Mesothelial cell of epicardium (in vitro differentiated cells): ENCODE measurements at places on chromosomes 12 and 14. TPM values are rescaled to one million over a fixed set of nuclear protein-coding genes. Genes with fewer than 3 reads are reported as not detected.

DNA sequence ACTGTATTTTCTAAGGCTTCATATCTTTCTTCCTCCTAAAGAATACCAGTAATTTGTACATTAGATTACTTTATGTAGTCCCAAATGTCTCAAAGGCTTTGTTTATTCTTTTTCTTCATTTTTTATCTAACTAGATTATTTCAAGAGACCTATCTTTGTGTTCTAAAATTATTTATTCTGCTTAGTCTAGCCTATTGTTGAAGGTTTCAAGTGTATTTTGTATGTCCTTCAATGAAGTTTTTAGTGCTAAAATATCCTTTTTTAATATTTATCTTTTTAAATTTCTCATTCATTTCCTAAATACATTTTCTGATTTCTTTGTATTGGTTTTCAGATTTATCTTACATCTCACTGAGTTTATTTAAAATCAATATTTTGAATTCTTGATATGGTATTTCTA is 25.8 kb downstream of the OR4N5 start:
- no peaks in the 10 kb centered on the region for H3K4me1 ChIP-seq
- H3K27ac ChIP-seq, result no peak overlapping the region
- H3K27me3 ChIP-seq, result no peaks in the 10 kb centered on the region
- DNase-seq, result no peak
- H3K4me3 ChIP-seq, result no peak overlapping the region

TSHR gene
- not detected in 3 replicates for total RNA-seq

GRCh38 chr12:14773685-14774073 is 29.6 kb downstream of the WBP11 start:
- H3K27ac ChIP-seq, result peak overlapping the region; percentile 98
- no peak for DNase-seq
- H3K4me3 ChIP-seq, result peak overlapping the region; percentile 96
- H3K27me3 ChIP-seq, result no peaks in the 10 kb centered on the region

IKZF4 gene
- 16.2 to 22.5 TPM (median 18.6 TPM) in 3 replicates for total RNA-seq

DNA sequence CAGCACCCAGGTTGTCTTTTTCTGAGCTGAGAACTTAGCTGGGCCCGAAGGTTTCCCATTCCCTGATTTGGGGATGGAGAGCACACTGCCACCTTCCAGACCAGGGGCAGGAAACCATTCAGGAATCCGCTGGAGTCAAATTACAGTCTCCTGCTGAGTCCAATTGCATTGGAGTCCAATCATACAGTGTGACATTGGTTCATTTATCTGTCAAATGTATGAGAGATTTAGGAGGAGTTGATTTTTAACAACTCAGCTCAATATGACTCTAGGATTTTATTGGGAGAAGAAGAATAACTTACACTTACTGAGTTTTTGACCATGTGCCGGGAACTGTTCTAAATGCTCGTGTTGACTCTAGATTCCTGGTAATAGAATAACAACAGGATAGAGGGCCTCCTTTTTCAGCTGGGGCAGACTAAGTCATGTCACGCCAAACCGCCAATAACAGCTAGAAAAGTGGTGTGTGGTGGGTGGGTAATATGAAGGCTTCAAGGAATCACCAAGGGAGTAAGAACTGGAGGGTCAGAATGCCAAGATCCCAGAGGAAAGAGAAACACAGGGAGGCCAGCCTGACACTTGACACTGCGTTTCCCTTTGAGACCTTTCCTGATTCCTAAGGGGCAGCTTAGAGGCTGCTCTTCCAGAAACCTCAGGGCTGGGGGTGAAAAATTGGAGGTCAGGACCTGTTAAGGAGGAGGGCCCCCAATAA is 11.5 kb downstream of the SYNDIG1L start:
- H3K27ac ChIP-seq, result no peak overlapping the region
- no peak for DNase-seq
- no peak overlapping the region for H3K4me3 ChIP-seq
- no peaks in the 10 kb centered on the region for H3K36me3 ChIP-seq

- peaks cover 49% of the 10 kb centered on the region for H3K4me1 ChIP-seq
- H3K27ac ChIP-seq, result no peak overlapping the region
- DNase-seq, result no peak
- H3K27me3 ChIP-seq, result no peaks in the 10 kb centered on the region
- no peaks in the 10 kb centered on the region for H3K36me3 ChIP-seq
- H3K4me3 ChIP-seq, result no peak overlapping the region
These were observed 14.1 kb upstream of the KRAS start for GRCh38 chr12:25264862-25265261.

GRCh38 chr14:56874375-56874774 is 64.1 kb upstream of the OTX2 start:
- H3K36me3 ChIP-seq, result no peaks in the 10 kb centered on the region
- DNase-seq, result no peak
- H3K27me3 ChIP-seq, result peaks cover 18% of the 10 kb centered on the region
- no peaks in the 10 kb centered on the region for H3K4me1 ChIP-seq
- H3K27ac ChIP-seq, result no peak overlapping the region

- no peak overlapping the region for H3K27ac ChIP-seq
- H3K4me3 ChIP-seq, result no peak overlapping the region
- H3K36me3 ChIP-seq, result no peaks in the 10 kb centered on the region
- peaks cover 97% of the 10 kb centered on the region for H3K27me3 ChIP-seq
- peaks cover 8% of the 10 kb centered on the region for H3K4me1 ChIP-seq
These were observed 831 bp upstream of the NKX2-1 start for GRCh38 chr14:36520601-36521525.

GRCh38 chr12:92369056-92369455 is 223.4 kb upstream of the BTG1 start:
- peaks cover 5% of the 10 kb centered on the region for H3K4me1 ChIP-seq
- no peak for DNase-seq
- H3K36me3 ChIP-seq, result no peaks in the 10 kb centered on the region

GRCh38 chr12:78210894-78211302 is 380.2 kb downstream of the NAV3 start:
- no peaks in the 10 kb centered on the region for H3K36me3 ChIP-seq
- no peaks in the 10 kb centered on the region for H3K27me3 ChIP-seq
- H3K4me3 ChIP-seq, result no peak overlapping the region
- DNase-seq, result no peak

HIGD1C gene
- not detected in 3 replicates for total RNA-seq

GRCh38 chr12:67433385-67434175 is 164.4 kb downstream of the CAND1 start:
- DNase-seq, result no peak
- H3K4me3 ChIP-seq, result no peak overlapping the region
- peaks cover 41% of the 10 kb centered on the region for H3K4me1 ChIP-seq
- no peak overlapping the region for H3K27ac ChIP-seq
- no peaks in the 10 kb centered on the region for H3K36me3 ChIP-seq
- no peaks in the 10 kb centered on the region for H3K27me3 ChIP-seq

DNA sequence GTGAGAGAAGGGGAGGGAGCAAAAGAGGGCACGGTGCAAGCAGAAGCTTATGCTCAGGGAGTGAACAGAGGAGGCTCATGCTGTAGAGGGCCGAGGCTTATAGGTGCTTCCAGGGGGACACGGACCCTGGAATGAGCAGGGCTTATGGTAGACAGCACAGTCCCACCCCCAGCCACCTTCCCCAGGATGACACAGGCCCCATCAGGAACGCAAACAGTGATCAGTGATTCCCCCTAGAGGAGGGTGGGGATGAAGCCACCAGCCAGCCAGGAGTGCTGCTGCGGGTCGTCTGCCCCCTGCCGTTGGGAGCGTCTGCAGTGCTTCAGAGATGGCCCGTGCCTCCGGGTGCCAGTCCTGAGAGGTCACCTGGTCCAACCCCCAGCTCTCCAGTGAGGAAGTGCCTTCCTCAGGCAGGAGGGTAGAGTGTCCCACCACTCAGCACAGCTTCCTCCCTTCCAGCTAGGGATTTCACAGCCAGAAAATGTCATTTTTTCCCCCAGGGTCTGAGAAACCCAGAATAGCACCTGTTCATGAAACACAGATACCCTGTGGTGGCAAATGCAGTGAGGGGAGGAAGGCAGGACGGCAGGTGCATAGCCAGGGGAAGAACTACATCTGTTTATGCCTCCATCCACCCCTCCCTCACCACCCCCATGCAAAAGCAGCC is 60.7 kb downstream of the SLC6A12 start:
- H3K27me3 ChIP-seq, result peaks cover 21% of the 10 kb centered on the region
- H3K4me3 ChIP-seq, result no peak overlapping the region
- peak; percentile 75 for DNase-seq

DNA sequence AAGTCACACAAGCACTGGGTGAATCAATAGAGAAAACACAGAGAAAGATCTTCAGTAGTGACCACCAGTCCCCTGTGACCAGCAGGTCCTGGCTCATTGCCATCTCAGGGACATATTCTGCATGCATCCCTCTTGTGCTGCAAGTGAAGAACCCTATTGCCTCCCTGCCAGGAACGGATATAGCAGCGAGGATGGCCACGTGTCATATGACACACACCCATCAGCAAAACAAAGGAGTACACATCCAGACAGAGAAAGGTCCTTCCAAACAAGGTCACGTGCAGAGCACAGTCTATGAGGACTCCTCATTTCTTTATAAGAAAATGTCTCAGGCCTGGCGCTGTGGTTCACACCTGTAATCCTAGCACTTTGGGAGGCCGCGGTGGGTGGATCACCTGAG is 638.4 kb downstream of the FLRT2 start:
- no peaks in the 10 kb centered on the region for H3K27me3 ChIP-seq
- DNase-seq, result no peak
- H3K4me3 ChIP-seq, result no peak overlapping the region
- no peak overlapping the region for H3K27ac ChIP-seq
- H3K36me3 ChIP-seq, result no peaks in the 10 kb centered on the region
- no peaks in the 10 kb centered on the region for H3K4me1 ChIP-seq

- no peak overlapping the region for H3K4me3 ChIP-seq
- H3K27me3 ChIP-seq, result no peaks in the 10 kb centered on the region
These were observed 21.6 kb downstream of the MRPS35 start for GRCh38 chr12:27732281-27732680.

DNA sequence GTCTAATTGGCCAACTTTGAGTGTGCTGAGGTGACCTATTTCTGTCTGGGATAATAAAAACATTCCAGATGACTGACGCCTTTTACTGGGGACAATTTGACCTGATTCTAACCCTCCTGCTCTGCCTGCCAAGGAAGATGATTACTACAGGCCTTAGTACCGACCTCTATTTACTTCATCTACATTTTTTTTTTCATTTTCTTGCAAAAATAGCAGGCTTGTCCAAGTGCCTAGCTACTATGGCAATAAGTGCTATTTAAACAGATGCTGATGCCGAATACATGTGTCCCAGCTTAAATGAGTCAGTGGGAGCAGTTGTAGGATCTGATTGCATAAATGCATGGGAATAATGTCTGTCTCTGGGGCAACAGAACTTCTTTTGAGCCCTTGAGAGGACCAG is 254.3 kb downstream of the RGS6 start:
- peaks cover 7% of the 10 kb centered on the region for H3K4me1 ChIP-seq
- H3K36me3 ChIP-seq, result no peaks in the 10 kb centered on the region
- no peak overlapping the region for H3K27ac ChIP-seq

- H3K27ac ChIP-seq, result no peak overlapping the region
- peaks cover 18% of the 10 kb centered on the region for H3K4me1 ChIP-seq
- H3K27me3 ChIP-seq, result no peaks in the 10 kb centered on the region
- no peak for DNase-seq
- H3K4me3 ChIP-seq, result no peak overlapping the region
- H3K36me3 ChIP-seq, result no peaks in the 10 kb centered on the region
These were observed 8.9 kb upstream of the EEA1 start for GRCh38 chr12:92938018-92938417.

SAMD15 gene
- 2.0 to 3.4 TPM (median 2.1 TPM) in 3 replicates for total RNA-seq

DNA sequence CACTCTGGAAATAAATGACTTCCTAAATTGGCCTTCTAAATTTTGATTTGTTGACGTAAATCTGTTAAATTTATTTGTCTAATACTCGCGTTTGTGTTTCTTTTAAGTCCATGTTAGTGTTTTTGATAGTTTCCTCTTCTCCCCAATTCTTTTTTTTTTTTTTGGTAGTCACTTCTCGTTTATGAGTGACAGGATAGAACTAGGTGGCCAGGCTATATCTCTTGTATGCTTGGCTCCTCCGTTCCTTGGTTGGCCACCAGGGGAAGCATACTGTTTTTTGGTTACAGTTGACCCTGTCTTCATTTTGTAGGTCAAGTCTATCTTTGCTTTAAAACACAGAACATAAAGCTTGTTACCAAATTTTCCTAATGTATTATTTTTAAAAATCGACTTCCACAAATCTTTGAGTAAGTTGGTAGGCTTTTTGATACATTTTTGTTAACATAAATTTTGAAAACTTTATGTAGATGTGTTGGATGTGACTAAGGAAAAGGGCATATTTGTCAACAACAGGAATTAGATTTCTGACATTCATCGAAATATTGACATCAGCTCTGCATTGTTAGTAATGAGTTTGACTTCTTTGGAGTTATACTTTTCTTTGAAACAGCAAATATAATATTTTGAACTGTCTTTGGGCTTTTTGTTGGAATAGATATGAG is 2.2 kb downstream of the RCOR1 start:
- H3K4me1 ChIP-seq, result peaks cover 36% of the 10 kb centered on the region
- H3K27me3 ChIP-seq, result no peaks in the 10 kb centered on the region
- no peak for DNase-seq
- peak overlapping the region; percentile 89 for H3K4me3 ChIP-seq
- no peaks in the 10 kb centered on the region for H3K36me3 ChIP-seq

UBC gene
- 718 to 741 TPM (median 720 TPM) in 3 replicates for total RNA-seq

DNA sequence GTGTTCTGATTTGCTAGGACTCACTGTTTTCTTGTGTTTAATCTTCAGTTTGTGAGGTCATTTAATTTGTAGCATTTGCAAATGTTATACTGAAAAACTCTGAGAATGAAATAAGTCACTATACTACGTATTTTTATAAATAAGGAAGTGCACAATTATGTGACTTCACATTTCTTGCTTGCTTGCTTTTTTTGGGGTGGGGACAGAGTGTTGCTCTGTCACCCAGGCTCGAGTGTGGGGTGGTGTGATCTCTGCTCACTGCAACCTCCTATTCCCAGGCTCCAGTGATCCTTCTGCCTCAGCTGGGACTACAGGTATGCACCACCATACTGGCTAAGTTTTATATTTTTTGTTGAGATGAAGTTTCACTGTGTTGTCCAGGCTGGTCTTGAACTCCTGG is 32.7 kb downstream of the RBM25 start:
- H3K27me3 ChIP-seq, result no peaks in the 10 kb centered on the region
- H3K36me3 ChIP-seq, result peaks cover 45% of the 10 kb centered on the region
- DNase-seq, result no peak
- no peak overlapping the region for H3K4me3 ChIP-seq

GRCh38 chr12:131046813-131047788 is 93.4 kb downstream of the ADGRD1 start:
- peaks cover 2% of the 10 kb centered on the region for H3K27me3 ChIP-seq
- no peaks in the 10 kb centered on the region for H3K36me3 ChIP-seq
- H3K27ac ChIP-seq, result no peak overlapping the region

GRCh38 chr12:108296945-108297344 is 42.2 kb downstream of the CMKLR1 start:
- H3K4me3 ChIP-seq, result no peak overlapping the region
- peaks cover 38% of the 10 kb centered on the region for H3K27me3 ChIP-seq
- H3K36me3 ChIP-seq, result no peaks in the 10 kb centered on the region
- H3K27ac ChIP-seq, result no peak overlapping the region
- peaks cover 2% of the 10 kb centered on the region for H3K4me1 ChIP-seq

DDN gene
- total RNA-seq, result 0.27 to 0.36 TPM (median 0.29 TPM) in 3 replicates

- no peaks in the 10 kb centered on the region for H3K27me3 ChIP-seq
- DNase-seq, result no peak
- H3K27ac ChIP-seq, result no peak overlapping the region
- H3K4me1 ChIP-seq, result peaks cover 7% of the 10 kb centered on the region
These were observed 30.2 kb upstream of the NR1H4 start for GRCh38 chr12:100443434-100443833.
